ENCODE measurements at places on chromosomes 5 and 9. TPM values are rescaled to one million over a fixed set of nuclear protein-coding genes. Genes with fewer than 3 reads are reported as not detected.

SHC3 gene
- polyA plus RNA-seq = 0.61 TPM

LPCAT1 gene
- polyA plus RNA-seq = 27.6 TPM

PLPPR1 gene
- polyA plus RNA-seq = 3.6 TPM

TMC1 gene
- 0.59 TPM for polyA plus RNA-seq

TAS2R1 gene
- polyA plus RNA-seq = 0.32 TPM

SARDH gene
- 5.4 TPM for polyA plus RNA-seq

LHX3 gene
- not detected for polyA plus RNA-seq

All from forelimb muscle (tissue), 1 donor.